ENCODE measurements at places on chromosomes 5 and 9. TPM values are rescaled to one million over a fixed set of nuclear protein-coding genes. Genes with fewer than 3 reads are reported as not detected.

GRCh38 chr9:126452106-126452505 lies 125.5 kb downstream of the MVB12B start:
- no peak for DNase-seq

- DNase-seq = no peak
These were observed 18.1 kb downstream of the SLC12A2 start for GRCh38 chr5:128101676-128102075.

DNA sequence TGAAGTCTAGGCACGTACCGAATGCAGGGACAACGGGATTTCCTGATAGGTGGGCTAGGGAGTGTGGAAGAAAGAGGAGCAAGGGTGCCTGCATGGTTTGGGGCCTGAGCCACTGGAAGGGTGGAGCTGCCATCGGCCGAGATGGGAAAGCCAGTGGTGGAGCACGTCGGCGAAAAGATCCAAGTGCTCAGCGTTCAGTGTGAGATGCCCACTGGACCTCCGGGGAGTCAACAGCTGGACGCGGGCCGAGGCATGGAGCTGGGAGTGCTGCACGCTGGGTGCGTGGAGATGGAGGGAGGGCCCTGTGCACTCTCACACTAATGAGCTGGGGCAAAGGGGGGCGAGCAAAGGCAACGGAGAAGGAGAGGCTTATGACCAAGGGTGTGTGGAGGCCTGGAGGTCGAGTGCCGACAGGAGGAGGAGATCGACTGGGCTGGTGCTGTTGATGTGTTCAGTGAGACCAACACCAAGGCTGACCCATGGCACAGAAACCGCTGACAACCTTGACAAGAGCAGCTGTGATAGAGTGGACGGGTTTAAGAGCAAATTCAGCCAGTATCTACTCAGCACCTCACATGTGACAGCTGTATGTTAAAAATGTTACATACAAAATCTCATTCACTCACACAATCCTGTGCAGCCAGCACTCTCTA lies 85.7 kb downstream of the STK10 start:
- no peak for DNase-seq

- no peak for DNase-seq
These were observed 88.3 kb upstream of the SARDH start for GRCh38 chr9:133826289-133827085.

DNA sequence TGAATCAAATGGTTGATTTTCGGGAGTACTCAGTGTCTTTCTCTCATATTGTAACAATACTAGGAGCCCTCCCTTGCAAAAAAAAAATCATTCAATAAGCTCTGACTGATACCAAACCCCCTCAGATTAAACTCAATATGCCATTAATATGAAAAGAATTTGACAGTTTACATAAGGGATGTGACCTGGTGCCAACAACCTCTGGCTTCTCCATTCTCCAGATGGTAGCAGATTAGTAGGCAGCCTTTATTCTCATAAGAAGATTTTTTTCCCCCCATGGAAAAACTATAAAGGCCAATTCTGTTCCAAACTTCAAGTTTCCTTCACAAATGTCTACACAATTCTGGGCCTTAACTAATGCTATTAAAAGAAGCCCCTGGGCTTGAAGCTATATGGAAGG lies 96.5 kb downstream of the EFNA5 start:
- no peak for DNase-seq

The LRRC19 gene
- not detected for total RNA-seq

- no peak for DNase-seq
These were observed 49.6 kb upstream of the RAPGEF6 start for GRCh38 chr5:131684595-131684994.

DNA sequence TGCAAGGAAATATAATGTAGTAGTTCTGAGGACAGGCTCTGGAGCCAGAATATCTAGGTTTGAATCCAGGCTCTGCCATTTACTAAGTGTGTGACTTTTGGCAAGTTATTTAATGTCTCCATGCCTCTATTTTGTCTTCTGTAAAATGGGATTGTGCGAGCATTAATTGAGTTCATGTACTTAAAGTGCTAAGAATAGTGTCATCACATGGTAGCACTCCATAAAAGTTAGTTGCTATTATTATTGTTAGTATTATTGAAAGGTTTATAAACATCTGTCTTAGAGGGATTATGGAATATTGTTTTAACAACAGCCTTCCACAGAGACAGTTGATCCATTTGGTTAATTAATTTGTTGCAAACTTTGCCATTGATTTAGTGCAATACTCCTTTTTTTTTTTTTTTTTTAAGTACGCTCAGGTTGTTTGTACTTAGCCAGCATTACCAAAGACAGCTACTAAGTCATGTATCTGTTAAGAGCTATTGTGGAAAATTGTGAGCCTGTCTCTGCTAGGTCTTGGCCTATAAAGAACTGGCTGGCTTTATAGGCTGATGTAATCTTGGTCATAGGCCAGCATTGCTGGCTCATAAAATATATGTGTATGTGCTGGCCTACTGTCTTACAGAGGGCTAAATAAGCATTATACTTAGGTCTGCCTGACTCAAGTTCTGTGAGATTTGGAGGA lies 174.7 kb downstream of the WDR70 start:
- DNase-seq = no peak

The PTPA gene
- 104 TPM for total RNA-seq

GRCh38 chr5:151825445-151825844 lies 53.7 kb downstream of the G3BP1 start:
- no peak for DNase-seq

- no peak for DNase-seq
These were observed 262.1 kb upstream of the RPS23 start for GRCh38 chr5:82540301-82540700.

GRCh38 chr5:160486573-160486972 lies 64.9 kb downstream of the PTTG1 start:
- DNase-seq = no peak

- no peak for DNase-seq
These were observed 792.7 kb upstream of the CHD1 start for GRCh38 chr5:99721506-99721905.

GRCh38 chr9:14760060-14760459 lies 37.5 kb upstream of the CER1 start:
- DNase-seq = no peak

The IL9 gene
- not detected for total RNA-seq

The CNTFR gene
- total RNA-seq = not detected

DNA sequence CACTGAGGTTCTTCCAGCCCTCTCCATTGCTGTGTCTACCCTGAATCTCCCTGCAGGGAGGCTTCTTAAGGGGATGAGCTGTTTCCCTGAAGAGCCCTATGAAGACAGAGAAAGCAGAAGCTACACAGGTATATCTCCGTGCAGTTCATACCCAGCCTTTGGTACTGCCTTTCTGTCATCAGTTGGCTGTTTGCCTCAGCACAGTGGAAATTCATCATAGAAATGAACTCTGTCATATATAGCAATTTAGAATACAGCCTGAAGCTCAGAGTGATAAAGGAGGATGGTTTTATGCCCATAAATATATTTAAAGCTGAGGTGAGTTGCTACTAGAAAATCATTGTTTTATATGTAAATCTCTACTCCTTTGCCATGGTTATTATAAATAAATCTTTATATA lies 42.6 kb upstream of the KCNN2 start:
- no peak for DNase-seq

DNA sequence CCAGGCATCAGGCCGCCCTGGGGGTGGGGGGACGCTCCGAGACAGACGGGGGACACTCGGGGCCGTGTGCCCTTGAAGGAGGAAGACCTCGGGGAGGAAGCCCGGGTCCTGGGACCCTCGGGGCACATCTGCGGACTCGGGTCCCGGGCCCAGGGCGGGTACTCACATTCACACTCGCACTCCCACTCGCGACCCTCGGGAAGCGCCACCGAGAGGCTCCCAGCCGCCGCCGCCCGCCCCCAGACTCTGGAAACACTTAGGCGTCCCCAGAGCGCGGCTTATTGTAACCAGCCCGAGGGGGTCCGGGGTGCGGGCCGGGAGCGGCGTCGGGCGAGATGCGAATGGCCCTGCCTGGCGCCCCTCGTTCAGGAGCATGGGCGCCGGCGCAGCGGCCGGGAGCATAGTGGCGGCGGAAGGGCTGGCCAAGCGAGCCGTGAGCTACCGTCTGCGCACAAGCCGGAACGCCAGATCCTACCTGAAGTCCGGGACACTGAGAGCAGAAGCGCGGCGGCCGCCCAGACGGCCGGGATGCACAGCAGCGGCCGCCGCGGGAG lies 559 bp downstream of the ROR2 start:
- peak; percentile 1 for DNase-seq

DNA sequence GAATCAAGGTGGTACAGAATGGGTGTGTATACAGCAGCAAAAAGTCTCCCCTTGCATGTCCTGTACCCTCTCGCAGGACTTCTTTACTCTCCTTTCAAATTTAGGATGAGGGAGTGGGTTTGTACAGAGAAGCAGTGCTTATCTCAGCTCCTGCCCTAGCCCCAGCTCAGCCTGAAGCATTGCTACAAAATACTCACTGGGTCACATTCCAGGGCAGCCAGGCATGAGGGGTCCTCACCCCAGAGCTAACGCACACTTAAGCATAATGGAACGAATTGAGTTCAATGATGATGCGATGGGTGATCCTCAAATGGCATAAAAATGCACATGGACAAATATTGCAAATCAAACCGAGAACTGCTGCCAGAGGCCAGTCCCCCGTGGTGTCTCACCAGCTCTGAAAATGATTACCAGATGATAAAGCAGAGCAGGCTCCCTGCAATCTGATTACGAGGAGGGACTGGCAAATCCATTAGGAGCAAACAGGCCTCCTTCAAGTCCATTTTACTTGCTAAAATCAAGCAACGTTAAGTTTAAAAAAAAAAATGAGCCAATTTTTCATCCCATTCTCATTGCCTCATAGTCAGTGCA lies 231.6 kb upstream of the TAS2R1 start:
- no peak for DNase-seq

The CAVIN4 gene
- total RNA-seq = 0.10 TPM

The ABLIM3 gene
- not detected for total RNA-seq

- no peak for DNase-seq
These were observed 7.4 kb downstream of the SEMA5A start for GRCh38 chr5:9538504-9538903.

GRCh38 chr9:85112391-85112790 lies 442.9 kb downstream of the NTRK2 start:
- no peak for DNase-seq

- peak; percentile 68 for DNase-seq
These were observed 115.9 kb downstream of the CDC42SE2 start for GRCh38 chr5:131379723-131380122.

The FOXI1 gene
- not detected for total RNA-seq

- no peak for DNase-seq
These were observed 383.7 kb downstream of the TLE1 start for GRCh38 chr9:81305561-81306182.

GRCh38 chr5:56763711-56764466 lies 51.5 kb upstream of the MAP3K1 start:
- DNase-seq = no peak

GRCh38 chr9:108869092-108869725 lies 7.1 kb downstream of the ACTL7A start:
- DNase-seq = no peak

GRCh38 chr9:27431543-27432147 lies 92.4 kb upstream of the IFNK start:
- no peak for DNase-seq

The CARTPT gene
- not detected for total RNA-seq

- DNase-seq = no peak
These were observed 260.7 kb downstream of the ICE1 start for GRCh38 chr5:5683174-5683573.

DNA sequence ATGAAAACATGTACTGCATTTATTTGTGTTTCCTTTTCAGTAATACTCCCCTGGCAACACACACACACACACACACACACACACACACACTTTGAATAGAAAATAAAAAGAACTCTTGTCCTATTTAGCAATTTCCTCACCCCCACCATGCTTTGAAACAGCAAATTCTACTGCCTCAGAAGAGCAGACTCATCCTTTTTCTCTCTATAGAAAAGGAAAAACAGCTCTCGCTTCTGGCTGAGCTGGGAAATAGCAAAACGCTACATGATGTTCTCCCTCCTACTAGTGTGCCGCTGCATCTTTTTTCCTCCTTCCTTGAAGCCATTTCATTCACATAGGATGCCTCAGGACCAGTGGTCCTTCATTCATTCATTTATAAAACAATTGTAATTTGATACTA lies 453.6 kb downstream of the CSNK1G3 start:
- no peak for DNase-seq

GRCh38 chr9:137317718-137318511 lies 15.8 kb upstream of the NRARP start:
- peak; percentile 3 for DNase-seq

The PFN3 gene
- not detected for total RNA-seq

DNA sequence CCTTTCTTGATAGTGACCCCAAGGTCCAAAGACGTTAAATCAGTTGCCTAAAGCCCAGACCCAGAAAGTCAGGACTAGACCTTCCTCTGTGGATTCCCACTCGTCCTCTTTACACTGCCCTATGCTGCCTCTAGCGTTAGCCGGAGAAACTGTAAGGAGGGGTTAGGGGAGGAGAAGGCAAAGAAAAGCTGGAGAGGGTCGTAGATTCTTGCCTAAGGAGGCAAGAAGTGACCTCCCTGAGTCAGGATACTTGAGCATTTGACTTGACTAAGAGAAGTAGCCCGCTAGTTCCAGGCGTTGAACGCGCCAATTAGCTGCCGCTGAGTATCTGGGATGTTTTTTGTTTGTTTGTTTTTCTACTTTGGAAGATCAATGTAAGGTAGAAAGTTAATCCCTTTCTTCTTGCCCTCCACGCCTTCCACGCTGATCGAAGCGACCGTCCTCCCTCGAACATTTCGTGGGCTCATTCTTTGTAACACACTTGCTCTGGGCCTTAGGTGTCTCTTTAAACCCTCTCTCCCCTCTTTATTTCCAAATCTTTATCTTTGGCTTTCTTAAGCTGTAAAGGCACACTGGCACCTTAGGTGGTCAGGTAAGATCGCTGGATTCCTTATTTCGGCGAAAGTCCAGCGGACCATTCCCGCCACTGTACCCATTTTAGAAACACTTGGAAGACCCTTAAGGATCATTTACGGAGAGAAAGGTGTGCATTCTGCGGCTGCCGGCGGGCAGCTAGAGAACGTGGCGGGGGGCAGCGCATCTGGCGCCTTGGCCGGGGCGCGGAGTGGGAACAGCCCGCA lies 5.1 kb upstream of the RGMB start:
- DNase-seq = peak; percentile 32

The FOXD1 gene
- total RNA-seq = 0.45 TPM

The RNF224 gene
- not detected for total RNA-seq

DNA sequence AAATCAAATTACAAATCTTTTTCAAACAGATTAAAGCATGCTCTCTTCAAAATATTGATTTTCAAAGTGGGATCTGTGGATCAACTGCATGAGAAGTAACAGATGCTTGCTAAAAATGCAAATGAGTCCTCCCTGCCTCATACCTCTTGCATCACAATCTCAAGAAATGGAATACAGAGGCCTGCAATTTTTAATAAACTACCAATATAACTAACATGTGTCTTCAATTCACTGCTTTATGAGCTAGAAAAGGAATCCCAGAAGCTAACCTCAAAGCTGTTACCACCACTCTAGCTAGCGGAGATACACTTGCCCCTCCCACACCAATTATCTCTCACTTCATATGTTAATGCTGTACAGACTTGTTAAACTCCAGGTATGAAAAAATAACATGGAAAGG lies 9.6 kb downstream of the OR13C5 start:
- no peak for DNase-seq
